ENCODE measurements at places on chromosomes 5 and 9. TPM values are rescaled to one million over a fixed set of nuclear protein-coding genes. Genes with fewer than 3 reads are reported as not detected.

- no peak for DNase-seq
- H3K27ac ChIP-seq = no peak overlapping the region
- H3K36me3 ChIP-seq = no peaks in the 10 kb centered on the region
- no peak overlapping the region for H3K4me3 ChIP-seq
- H3K4me1 ChIP-seq = no peaks in the 10 kb centered on the region
- H3K27me3 ChIP-seq = no peaks in the 10 kb centered on the region
Observed at GRCh38 chr5:44565902-44566301, 176.7 kb upstream of the FGF10 start.

The QRFP gene
- not detected for total RNA-seq

DNA sequence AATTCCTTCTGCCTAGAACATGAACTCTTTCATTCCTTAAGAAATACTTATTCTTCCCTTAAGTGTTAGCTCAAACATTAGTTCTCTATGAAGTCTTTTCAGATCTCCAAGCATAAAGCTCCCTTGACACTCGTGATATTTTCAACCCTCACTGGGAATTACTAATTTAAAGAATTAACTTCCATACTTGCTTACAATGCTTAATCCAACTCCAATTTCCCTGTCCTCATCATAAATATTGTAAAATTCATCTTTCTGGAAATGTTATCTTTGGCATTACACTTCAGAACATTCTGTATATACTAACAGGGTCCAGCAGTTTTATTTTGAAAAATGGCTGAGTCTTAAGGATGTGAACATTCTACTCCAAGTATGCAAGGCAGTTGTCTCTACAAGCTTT is 7.2 kb downstream of the STARD4 start:
- H3K4me1 ChIP-seq = peaks cover 6% of the 10 kb centered on the region
- no peaks in the 10 kb centered on the region for H3K27me3 ChIP-seq
- no peak overlapping the region for H3K27ac ChIP-seq
- no peaks in the 10 kb centered on the region for H3K36me3 ChIP-seq
- no peak for DNase-seq

The PCDHGA8 gene
- total RNA-seq = not detected

- H3K27ac ChIP-seq = no peak overlapping the region
- H3K4me1 ChIP-seq = peaks cover 22% of the 10 kb centered on the region
- H3K27me3 ChIP-seq = no peaks in the 10 kb centered on the region
- H3K4me3 ChIP-seq = no peak overlapping the region
Observed at GRCh38 chr9:20303066-20303465, 319.2 kb downstream of the MLLT3 start.

The PARP8 gene
- 55.4 TPM for total RNA-seq

The PTAR1 gene
- 36.0 TPM for total RNA-seq

The GMCL2 gene
- not detected for total RNA-seq

The NR6A1 gene
- 3.0 TPM for total RNA-seq

The CRAT gene
- 10.0 TPM for total RNA-seq

The ABO gene
- total RNA-seq = not detected

The FABP6 gene
- not detected for total RNA-seq

DNA sequence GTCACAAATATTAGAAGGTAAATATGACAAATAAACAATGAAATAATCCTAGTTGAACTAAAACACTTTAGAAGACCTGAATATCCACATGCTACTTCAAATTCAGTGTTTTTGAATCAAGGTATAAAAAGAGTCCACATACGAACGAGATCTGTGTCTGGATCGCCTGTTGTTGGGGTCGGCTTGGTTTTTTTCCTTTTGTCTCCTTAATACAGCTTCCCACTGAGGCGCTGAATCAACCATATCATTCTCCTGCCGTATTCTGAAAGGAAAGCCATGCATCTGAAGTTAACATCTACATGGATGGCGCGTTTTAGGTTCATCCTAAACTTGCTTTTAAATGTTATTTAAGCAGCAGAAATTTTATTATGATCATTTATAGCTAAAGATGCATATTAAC is 235.2 kb downstream of the EPB41L4A start:
- no peak overlapping the region for H3K27ac ChIP-seq
- H3K36me3 ChIP-seq = no peaks in the 10 kb centered on the region
- no peak overlapping the region for H3K4me3 ChIP-seq
- H3K4me1 ChIP-seq = no peaks in the 10 kb centered on the region

The PIP5KL1 gene
- total RNA-seq = 1.4 TPM

The ARHGAP26 gene
- total RNA-seq = 16.7 TPM

The ARSI gene
- not detected for total RNA-seq
